ENCODE measurements at places on chromosomes 2 and 18.

GRCh38 chr2:24509425-24509824 is 18.4 kb downstream of the NCOA1 start:
- no peak for DNase-seq

DNA sequence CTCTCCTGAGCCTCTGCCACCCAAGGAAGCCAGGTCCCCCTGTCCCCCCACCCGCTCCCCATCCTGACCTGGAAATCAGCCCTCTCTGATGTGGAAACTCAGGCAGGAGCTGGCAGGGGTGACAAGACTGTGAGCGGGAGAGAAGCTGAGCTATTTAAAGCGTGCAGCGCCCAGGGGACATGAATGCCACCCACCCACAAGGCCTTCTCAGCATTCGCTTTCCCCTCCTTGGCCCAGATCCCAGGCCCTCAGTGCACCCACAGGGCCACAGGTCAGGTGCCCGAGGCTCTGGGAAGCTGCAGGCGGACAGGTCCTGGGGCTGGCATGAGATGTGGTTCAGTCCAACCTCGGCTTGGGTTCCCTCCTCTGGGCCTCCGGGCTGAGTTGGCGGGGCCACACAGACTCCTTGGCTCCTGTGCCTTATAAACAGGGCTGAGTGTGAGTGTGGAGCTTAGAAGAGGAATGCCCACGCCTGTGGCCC is 168.3 kb downstream of the SMAD7 start:
- no peak for DNase-seq

- DNase-seq, result no peak
Measured at GRCh38 chr2:121489911-121490583, 40.6 kb upstream of the RNU4ATAC start.

DNA sequence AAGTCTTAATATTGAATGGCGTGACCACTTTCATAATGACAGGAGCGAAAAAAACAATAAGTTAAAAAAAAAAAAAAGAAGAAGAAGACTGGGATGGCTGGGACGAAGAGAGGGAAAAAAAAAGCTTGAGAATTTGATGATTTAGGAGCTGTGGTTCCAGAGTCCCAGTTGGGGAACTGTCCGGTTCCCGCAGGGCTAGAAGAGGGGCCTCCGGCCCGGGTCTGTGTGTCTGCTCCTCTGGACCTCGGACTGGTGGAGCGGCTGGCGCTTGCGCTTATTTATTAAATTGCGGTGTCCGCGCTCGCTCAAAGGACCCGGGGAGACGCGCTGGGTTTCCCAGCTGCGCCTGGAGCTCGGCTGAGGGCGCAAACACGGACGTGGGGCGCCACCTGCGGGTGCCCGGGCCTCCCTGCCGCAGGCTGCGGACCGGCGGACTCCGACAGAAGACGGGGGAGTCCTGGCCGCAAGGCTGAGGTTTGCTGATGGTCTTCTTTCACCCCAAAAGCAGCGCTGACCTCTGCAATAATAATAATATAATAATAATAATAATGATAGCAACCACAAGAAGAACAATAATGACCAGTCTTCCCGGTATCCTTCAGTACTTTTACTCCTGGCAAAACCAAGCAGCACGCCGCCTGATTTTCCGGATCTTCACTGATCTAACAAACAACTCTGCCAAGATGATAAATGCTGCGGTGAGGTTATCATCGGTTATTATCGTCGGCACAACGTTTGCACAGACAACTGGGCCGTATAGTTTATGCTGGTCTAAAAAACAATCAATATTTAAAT is at the start of gene CBLN2:
Gene CBLN2 (minus strand): TSS at position 251 of the 795 bp plus-strand sequence. CDS start 2,182 bp downstream, outside the sequence.
- DNase-seq, result no peak

DNA sequence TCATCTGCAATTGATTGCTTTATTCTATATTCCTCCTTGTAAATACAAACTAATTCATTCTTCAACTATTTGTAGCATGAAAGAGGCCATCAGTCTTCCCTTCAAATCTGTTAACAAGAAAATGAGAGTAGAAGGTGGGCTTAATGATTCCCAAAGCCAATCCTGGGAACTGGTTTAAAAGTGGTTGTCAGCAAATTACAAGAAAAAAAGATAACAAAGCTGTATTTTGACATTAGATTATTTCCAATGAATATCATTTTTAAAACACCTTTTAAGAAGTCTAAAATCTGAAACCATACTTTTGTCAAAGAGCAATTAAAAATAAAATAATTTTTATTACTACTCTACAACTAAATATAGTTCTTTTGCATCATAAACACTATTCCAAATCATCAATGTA is 139.2 kb downstream of the DYM start:
- no peak for DNase-seq

DNA sequence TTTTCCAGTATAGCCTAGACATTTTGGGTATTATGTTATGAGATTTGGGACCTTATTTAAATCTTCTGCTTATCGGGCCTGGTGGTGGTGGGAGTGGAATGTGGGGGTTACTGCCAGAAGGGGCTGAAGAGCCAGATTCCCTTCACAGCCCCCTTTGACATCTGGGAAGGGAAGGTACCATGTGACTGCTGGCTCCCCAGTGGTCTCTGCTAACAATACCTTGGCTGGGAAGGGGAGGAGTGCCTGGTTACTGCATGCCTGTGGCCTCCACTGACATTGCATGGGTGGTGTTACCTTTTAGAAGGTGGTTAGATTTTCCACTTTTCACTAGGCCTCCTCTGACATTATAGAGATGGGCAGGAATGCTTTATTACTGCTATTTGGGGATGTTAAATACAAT is 8.0 kb downstream of the ATP9B start:
- no peak for DNase-seq

DNA sequence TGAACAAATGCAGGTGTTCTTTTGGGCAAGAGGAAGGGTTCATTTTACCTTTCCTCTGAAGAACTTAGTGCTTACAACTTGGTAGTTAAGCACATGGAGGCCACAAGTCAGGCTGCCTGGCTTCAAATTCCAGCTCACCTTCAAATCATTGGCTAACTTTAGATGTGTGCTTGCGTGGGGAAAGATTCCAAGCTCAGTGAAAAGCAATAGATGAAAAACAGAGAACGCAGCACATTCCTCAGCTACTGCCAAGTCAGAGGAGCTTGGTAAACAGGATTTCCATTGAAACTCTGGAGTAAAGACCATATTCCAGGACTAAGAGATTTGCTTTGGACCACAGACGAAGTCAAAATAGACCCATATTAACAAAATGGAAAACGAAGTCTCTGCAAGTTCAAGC is 96.3 kb upstream of the ASB18 start:
- no peak for DNase-seq

DNA sequence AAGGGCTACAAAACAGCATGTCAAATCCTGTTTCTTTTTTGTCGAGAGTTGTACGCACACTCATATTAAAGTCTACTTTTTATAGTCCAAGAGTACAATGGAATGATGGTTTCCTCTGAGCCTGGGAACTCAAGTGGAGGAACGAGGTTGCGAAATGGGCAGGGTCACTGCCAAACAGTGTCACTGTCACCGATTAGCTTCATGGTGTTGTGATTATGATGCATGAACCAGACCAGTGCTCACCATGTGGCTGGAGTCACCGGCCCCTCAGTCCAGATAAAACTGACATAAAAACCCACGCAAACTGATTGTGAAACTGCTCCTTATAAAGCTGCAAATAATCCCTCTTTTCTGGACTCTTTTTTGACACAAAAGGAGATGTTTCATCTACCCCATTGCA is 122.0 kb downstream of the COPS8 start:
- no peak for DNase-seq

DNA sequence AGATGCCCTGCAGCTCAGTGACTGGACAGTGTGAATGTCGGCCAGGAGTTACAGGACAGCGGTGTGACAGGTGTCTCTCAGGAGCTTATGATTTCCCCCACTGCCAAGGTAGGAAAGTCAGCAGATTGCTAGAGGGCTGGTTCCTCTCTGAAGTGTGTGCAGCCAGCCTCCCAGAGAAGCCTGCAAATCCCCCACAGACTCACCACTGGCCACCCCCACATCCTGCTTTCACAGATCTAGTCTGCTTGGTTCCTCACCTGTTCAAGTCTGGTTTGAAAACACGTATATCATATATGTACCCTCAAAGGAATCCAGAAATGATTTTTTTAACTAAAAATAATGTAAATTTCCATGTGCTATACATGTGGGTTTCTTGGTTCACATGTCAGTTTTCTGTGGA is 121.1 kb downstream of the LAMA3 start:
- no peak for DNase-seq

DNA sequence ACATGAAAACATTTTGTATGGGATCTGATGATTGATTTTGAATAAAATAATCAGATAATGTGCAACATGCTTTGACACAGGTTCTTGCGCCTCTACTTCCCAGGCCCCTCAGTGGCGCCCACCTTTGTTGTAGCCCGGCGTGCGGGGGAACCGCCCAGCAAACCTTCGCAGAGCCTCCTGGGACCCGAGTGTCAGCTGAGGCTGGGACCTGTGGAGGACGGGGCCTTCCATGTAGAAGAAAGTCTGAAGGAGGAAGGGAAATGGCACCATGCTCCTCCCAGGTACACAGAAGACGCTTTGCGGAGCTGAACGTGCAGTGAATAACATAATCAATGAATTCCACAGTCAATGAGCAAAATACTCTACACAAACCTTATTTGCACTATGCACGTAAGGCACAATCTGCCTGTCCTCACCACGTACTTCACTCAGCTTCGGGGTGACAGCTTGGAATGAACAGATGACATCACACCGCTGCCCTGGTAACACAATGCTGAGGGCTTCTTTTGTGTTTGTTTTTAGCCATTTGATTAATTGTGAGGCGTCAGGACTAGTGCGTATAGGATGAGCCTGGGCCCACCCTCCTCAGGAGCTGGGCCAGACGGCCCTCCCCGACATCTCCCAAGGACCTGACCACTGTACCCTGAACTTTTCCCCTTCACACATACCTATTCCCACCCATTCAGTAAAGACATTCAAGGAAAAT is 78.1 kb downstream of the TWIST2 start:
- DNase-seq, result no peak

GRCh38 chr2:113228991-113229716 is 49.6 kb downstream of the PAX8 start:
- DNase-seq, result no peak
